ENCODE measurements at places on chromosomes 16 and 17.

GRCh38 chr17:29124135-29124924 lies 55.9 kb downstream of the MYO18A start:
- DNase-seq, result peak; percentile 88

GRCh38 chr17:42289611-42290181 lies 1.4 kb downstream of the STAT5A start:
- DNase-seq, result no peak

DNA sequence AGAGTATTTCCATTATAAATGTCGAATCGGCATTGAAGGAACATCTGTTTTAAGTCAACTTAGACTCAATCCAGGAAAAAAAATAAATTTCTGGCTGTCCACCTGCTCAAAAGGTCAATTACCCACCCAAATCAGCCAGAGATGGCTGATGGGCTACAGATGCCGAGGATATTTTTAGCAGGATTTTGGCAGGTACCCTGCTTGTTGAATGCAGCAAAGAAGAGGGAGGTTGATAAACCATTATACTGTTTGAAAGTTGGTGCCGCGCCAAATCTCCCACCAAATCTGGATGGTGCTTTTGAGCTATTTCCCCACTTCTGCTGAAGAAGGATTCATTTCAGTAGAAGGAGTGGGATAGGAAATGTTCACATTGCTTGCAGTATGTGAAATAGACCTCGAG lies 537.7 kb downstream of the MAF start:
- DNase-seq, result no peak

GRCh38 chr16:87067003-87067556 lies 250.1 kb downstream of the C16orf95 start:
- DNase-seq, result no peak

- DNase-seq, result no peak
Measured at GRCh38 chr17:14514973-14515372, 214.1 kb downstream of the HS3ST3B1 start.

- peak; percentile 46 for DNase-seq
Measured at GRCh38 chr17:76000016-76000754, 470 bp upstream of the CDK3 start.

- no peak for DNase-seq
Measured at GRCh38 chr17:63314761-63315160, 131.3 kb downstream of the CYB561 start.

DNA sequence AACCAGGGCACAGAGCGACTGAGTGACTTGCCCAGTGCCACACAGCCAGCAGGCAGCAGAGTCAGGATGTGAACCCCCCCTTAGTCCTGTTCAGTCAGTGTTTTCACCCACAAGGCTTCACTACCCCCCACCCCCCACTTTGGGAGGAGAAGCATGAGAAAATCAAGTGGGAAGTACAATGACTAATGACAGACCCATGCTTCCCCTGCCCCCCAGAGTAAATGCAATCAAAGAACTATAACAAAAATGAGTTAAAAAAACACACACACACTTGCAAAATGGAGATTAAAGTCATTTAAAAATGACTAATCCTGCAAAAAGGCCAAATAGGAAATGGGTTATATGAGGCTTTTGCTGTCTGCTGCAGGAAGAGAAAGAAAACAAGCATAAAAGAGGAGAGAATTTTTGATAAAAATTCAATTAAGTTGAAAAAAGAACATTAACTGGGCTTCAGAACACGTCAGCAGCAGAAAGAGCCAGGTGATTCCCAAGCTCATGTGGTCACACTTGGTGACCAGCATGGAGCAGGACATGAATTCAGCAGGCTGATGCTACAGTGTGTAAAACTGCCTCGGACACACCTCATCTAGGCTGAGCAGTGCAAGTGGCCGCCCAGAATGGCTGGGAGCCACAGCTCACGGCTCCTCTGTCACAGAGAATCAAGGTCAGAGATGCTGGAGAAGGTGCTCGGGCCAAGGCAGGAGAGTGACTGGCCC lies 212.3 kb downstream of the ZNF423 start:
- DNase-seq, result peak; percentile 93

DNA sequence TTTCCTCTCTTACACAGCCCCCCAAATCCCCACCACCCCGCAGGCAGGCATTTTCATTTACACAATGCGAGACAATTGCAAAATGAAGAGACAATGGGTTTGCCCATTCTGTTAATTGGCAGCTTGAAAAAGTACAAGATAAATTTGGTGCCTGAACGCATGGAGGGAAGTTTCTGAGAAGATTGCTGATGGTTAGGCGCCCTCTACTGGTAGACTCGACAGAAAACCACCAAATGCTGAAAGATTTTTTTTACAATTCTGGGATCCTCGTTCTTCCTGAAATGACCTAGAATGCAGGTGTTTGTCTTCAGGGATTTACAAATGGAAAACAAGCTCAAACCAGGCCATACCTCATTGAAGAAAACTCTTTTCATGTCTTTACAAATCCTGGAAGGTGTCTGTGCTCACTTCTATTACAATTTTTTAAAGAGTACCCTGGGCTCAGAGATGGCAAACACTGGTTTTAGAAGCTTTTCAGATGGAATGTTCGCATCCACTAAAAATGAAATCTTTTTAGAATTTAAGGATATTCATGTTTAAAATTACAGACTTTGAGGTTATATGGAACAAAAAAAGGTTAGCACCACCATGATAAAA lies 338.5 kb downstream of the PMP22 start:
- peak; percentile 84 for DNase-seq

- DNase-seq, result no peak
Measured at GRCh38 chr17:45222289-45222995, 757 bp downstream of the FMNL1 start.

DNA sequence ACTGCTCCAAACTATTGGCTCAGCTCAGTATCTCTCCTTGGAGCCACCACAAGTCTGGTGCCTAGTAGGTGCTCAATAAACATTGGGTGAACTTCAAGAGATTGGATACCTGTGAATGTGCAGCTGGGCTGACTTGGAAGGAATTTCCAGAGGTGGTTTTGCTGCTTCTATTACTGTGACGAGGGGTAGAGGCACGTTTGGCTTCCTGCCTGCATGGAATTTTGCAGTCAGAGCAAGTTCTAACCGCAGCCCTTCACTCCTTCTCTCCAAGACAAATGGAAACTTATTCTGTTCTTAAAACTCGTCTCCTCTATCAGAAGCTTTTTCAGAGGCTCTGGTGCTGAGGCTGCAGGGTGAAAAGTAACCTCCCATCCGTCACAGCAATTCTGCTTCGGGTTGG lies 342.5 kb downstream of the CPPED1 start:
- DNase-seq, result peak; percentile 14

DNA sequence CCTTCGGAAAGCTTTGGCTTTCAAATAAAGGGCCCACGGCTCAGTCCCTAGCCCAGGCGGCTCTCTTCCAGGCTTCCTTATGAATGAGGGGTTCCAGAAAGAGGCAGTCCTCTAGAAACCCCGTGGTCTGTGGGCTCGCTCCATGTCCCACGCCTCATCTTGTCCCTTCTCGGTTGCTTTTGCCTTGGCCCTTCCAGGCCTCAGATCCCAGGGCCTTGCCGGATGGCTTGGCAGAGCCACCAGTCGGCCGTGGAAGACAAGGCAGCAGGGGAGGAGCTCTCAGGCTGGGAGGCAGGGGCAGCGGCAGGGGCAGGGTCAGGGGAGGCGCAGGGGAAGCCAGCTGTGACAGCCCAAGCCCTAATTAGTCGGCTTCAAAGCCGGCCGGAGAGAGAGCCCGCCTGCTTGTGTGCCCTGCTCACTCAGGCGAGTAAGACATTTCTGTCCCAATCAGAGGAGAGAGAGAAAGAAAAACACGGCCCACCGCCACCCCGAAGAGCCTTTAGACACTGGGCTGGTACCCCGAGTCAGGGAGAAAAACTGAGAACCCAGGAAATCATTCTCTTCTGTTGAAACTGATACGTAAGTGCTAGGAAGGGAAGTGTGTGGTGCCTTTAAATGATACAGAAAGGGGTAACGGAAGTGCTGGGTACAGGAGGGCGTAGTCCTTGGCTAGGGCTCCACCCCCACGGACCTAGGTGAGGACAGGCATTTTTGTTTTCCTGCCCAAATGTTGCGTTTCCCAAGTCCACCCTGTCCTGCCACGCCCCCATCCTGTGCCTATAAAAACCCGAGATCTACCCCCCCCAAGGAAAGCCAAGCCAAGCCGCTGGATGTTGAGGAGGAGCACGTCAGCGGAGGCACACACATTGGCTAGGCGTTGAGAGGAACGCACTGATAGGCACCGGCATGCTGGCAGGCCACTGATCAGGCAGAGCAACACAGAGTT lies 27.8 kb upstream of the MEIOC start:
- no peak for DNase-seq

- DNase-seq, result no peak
Measured at GRCh38 chr17:77487211-77487629, 346.5 kb downstream of the SEC14L1 start.

- DNase-seq, result no peak
Measured at GRCh38 chr17:39660397-39661385, 4.5 kb upstream of the TCAP start.

- no peak for DNase-seq
Measured at GRCh38 chr16:12551530-12551929, 252.2 kb downstream of the CPPED1 start.

DNA sequence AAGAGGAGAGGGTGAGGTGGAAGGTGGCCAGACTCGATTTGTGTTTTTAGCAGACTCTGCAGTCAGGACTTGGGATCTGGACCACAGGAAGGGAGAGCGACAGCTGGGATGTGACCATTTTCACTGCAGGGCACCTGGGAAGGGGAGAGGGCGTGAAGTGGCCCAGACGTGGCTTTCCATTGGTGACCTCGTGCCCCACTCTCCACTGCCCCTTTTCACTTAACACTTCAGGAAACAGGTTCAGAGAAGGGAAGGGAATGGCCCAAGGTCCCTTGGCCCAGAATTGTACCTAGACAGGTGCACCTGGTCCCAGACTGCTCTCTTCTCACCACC lies 22.9 kb upstream of the MPRIP start:
- no peak for DNase-seq

- no peak for DNase-seq
Measured at GRCh38 chr16:24774510-24774909, 45.1 kb downstream of the TNRC6A start.

GRCh38 chr17:44203731-44204440 lies 4.2 kb upstream of the ATXN7L3 start:
- peak; percentile 74 for DNase-seq

- DNase-seq, result peak; percentile 95
Measured at GRCh38 chr17:83083368-83084201, 4.2 kb downstream of the METRNL start.

DNA sequence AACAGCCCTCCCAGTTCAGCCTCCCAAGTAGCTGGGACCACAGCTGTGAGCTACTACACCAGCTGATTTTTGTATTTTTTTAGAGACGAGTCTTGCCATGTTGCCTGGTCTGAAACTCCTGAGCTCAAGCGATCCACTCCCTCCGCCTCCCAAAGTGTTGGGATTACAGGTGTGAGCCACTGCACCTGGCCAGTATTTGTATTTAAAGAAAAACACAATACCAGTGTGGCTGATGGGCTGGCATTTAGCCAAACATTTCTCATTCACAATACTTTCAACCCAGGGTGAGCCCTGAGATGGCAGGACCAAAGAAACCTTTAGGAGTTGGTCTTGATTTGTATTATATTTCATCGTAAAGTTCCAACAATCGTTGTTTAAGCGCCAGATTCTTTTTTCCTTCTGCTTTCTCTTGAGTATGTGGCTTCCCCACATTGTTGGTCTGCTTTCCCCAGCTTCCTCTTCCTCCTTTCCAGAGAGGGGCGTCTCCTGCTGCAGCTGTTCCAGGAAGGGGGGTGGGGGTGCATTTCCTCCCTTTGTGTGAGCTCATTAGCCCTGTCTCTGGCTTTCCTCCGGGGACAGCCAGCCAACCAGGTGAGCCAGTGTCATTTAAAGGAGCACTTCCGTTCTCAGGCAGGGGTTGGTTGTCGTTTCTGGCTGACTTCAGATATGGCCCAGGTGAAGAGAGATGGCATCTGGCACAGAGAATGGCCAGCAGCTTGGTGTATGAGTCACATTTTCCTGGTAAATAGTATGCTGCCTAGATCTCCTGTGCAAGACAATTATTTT lies 79.9 kb downstream of the GPRC5B start:
- peak; percentile 39 for DNase-seq

- DNase-seq, result no peak
Measured at GRCh38 chr17:61597607-61598006, 6.6 kb upstream of the NACA2 start.

DNA sequence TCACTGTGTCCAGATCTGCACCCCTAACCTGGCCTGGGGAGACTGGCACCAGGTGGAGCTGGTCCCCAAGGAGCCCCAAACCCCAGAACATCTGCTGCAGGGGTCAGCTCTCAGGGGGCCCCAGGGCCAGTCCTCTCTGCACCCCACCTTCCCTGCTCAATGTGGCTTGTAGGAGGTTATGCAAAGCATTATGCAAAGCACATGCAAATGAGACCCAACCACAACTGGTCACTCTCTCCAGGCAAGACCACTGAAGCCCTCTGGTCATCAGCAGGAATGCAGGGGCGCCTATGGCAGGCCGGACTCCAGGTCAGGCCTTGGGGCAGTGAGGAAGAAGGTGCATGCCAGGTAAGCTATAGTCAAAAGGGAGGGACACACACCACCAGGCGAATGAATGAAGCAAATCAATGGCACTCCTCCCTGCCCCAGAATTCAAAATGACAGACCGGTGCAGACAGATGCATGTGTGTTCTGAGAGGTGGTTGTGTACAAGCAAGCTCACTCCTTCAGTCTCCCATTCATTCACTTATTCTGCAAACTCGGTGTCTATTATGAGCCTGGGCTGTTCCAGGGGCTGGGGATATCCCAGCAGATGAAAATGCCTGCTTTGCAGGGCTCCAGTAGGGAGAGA lies 48.0 kb downstream of the TMEM235 start:
- DNase-seq, result no peak

DNA sequence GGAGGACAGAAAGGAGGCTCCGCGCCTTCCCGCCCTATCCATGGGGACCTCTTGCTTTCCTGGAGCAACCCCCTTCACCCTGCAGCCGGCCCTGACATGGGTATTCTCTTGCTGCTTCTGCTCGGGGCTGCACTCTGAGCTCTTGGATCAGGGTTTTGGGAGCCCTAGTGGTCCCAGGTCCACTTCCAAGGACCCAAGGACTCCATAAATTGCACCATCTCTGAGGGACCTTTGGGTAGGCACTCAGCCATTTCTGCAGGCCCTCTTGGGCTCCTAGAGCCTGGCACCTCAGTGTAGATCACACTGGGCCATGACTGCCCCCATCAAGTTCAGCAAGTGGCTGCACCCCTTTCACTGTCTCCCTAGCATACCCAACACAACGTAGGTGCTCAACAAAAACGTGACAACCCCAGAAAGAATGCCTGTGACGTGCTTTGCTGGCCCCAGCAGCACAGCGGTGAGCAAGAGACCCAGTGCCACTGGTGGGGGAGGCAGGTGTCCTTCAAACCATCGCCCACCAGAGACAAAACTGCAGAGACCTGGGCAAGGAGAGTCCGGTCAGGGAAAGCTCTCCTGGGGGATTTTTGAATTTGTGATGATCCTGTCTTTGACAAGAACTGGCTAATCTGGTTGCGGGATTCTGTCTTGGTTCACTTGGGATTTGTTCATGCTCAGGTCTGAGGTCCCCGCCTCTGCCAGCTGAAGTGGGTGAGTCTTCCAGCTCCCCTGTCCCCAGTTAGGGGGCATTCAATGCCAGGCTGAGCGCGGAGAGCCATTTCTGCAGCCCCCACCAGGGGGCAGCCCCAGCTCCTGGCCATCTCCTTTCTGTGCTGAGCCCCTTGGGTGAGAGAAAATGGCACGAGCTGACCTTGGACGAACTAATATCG lies 2.5 kb upstream of the RAB11FIP4 start:
- peak; percentile 16 for DNase-seq
